ENCODE measurements at places on chromosomes 4 and X. TPM values are rescaled to one million over a fixed set of nuclear protein-coding genes. Genes with fewer than 3 reads are reported as not detected.

GRCh38 chr4:185654311-185654710 lies 119.0 kb upstream of the PDLIM3 start:
- no peak for DNase-seq

- no peak for DNase-seq
Observed at GRCh38 chrX:72100051-72100755, 31.5 kb downstream of the RTL5 start.

POLN gene
- total RNA-seq: 1.8 TPM

GRCh38 chr4:158347556-158347955 lies 137.3 kb downstream of the TMEM144 start:
- peak; percentile 50 for DNase-seq

DNA sequence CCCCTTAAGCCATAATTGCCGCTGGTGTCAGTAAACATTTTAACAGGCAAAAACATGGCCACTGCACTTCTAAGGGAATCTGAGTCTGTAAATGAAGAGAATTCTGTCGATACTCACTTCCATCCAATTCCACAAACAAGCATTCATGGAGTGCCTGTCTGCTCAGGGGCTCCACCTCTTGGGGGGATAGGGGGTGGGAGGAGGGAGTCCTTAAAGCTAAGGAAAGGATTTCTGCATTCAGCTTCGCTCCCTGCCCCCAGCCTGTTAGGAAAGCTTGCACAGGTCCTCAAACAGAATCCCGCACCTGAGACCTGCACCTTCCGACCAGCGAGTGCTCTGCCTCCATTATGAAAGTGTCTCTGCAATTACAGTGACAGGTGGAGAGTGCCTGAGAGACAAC lies 130.2 kb upstream of the KIT start:
- no peak for DNase-seq

DNA sequence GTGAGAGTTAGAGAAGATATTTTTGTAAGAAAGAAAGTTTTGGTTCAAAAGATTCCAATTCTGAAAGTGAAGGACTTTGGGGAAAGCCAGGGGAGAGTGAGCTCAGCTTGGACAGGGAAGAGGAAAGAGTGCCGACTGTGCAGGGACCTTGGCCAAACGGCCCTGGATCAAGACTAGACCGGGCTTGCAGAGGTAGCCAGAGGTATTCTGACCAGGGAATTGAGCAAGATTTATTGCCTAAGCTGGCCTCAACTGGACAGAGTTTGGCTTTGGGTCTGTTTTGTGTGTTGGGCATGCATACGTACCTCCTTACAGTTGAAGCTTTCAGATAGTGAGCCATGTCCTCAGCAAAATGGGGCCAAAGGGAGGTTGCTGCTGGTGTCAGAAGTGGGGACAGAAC lies 11.6 kb downstream of the PLAC1 start:
- no peak for DNase-seq

- no peak for DNase-seq
Observed at GRCh38 chr4:32191961-32192360, 1471.8 kb downstream of the PCDH7 start.

DNA sequence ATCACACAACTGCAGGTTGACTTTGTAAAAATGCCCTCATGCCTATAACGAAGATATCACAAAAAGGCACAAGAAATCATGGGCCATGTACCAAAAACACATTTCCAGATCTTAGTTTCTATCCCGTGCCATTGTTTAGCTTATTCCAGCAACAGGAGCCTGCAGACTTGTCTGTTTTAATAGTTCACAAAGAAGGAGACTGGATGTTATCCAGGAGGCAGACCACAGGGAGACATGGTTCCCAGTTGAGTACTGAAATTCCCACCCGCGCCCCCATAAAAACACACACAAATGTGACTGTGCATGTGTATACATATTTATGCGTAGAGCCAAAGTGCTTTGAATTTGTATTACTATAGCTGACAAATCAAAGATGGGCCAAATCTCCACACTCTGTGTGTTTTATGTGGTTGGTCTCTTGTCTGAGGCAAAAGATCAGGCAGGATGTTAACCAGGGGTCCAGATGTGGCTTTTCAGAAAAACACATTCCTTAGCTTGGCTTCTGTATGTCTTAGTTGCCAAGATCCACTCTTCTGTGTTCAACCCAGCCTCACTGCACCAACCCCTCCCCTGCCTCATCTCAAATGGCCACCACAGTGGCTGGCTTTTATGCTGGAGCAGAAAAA lies 469.2 kb upstream of the DIPK2B start:
- DNase-seq: no peak

DNA sequence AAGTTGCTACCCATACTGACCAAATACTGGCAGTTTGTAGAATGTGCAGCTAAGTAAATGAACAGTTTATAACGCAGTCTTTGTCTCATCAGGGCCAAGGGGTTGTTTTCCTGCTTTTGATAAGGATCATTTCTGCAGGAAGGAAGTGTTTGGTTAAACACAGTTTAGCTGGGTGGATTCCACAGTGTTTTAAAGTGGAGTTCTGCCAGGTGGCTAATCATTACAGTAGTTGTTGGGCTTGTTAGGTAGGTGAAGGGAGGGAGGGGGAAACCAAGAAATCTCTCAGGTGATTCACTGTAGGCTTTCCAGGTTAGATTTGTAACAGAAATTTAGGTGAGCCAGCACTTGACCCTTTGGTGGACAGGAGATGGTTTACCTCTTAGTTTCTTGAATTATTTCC lies 58.1 kb downstream of the FNIP2 start:
- DNase-seq: no peak

GRCh38 chr4:186684889-186685309 lies 38.8 kb downstream of the FAT1 start:
- no peak for DNase-seq

GRCh38 chr4:119005928-119006460 lies 117.3 kb downstream of the SYNPO2 start:
- no peak for DNase-seq

GPR34 gene
- total RNA-seq: not detected

TTC29 gene
- total RNA-seq: not detected

DGKK gene
- not detected for total RNA-seq

- peak; percentile 47 for DNase-seq
Observed at GRCh38 chrX:113384628-113385027, 544.0 kb upstream of the AMOT start.

- no peak for DNase-seq
Observed at GRCh38 chrX:17065100-17065499, 118.6 kb downstream of the REPS2 start.

DNA sequence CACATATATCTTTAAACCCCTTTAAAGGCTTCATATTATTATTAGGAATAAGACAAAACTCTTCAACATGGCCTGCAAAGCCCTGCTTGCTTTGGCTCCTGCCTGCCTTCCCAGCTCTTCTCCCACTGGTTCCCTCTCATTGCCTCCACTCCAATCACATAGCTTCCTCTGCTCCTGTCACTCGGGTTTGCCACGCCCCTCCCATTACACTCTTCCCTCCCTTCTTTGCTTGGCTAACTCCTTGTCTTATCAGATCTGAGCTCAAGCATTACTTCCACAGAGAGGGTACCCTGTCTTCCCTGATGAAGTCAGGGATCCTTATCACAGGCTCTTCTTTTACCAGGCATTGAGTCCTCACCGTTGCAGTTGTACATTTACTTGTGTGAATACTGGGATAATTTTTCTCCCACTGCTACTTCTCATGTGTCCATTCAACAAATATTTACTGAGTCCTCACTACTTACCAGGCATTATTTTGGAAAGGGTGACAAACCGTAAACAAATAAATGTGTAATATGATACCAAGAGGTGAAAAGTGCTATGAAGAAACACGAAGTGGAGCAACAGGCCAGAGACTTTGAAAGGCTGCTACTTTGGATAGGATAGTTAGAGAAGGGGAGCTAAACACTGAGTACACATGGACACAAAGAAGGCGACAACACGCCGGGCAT lies 3.2 kb upstream of the VGLL1 start:
- DNase-seq: peak; percentile 30

DNA sequence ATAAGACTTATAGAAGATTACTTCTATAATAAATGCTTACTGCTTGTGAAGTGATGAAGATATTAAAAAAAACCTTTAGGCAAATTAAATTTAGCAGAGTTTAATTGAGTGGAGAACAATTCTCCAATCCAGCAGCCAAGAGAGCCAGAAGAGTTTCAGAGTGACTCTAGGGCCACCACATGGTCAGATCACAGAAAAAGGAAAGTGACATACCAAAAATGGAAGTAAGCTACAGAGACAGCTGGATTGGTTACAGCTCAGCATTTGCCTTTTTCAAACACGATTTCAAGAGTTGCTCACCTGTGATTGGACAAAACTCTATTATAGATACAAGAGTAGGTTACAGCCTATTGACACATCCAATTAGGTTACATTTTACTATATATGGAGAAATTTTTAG lies 79.0 kb upstream of the TRAM1L1 start:
- DNase-seq: peak; percentile 11

- peak; percentile 6 for DNase-seq
Observed at GRCh38 chrX:95762716-95763115, 921.9 kb upstream of the DIAPH2 start.

DNA sequence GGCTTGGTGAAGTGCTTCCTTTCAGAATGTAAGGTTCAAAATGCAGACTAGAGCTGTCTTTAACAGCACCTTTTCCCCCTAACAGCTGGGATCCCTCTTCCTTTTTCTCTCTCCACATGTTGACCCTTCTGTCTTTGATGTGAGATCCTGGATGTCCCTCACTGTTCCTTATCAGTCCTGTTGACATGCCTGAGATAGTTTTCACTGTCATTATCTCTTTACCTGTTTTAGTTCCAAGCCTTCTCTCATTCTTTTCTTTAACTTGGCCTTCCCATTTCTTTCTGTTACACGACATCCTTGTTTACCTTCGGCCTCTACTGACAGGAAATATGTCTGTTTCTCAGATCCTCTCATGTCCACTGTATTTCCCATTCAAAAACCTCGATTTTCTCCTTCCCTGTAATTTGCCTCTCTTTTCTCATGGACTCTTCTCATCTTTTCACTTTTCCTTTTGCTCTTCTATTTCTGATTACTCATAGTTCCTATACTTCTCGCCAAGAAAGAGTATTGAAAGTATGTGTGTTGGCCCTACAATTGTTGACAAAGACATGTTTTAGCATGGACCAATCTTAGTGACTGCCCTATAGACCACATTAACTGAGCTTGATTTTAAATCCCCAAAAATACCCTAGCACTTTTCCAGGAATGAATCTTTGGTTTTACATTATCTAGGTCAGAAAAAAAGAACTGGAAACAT lies 1.2 kb upstream of the SOWAHB start:
- no peak for DNase-seq

SORBS2 gene
- total RNA-seq: 0.41 TPM
